ENCODE measurements at places on chromosomes 7 and 10. TPM values are rescaled to one million over a fixed set of nuclear protein-coding genes. Genes with fewer than 3 reads are reported as not detected.

Gene IGFBP1
- total RNA-seq: not detected

Gene CREM
- total RNA-seq: 32.6 TPM

Gene OR2A7
- 10.8 TPM for total RNA-seq

Gene TFPI2
- total RNA-seq: 1.3 TPM

Gene PWWP2B
- total RNA-seq: 46.0 TPM

Gene DPY19L1
- 18.4 TPM for total RNA-seq

Gene LIPM
- total RNA-seq: not detected

Gene ZNRF2
- 23.6 TPM for total RNA-seq

GRCh38 chr10:108392286-108392685, 1227.8 kb upstream of the SORCS1 start:
- DNase-seq: no peak

DNA sequence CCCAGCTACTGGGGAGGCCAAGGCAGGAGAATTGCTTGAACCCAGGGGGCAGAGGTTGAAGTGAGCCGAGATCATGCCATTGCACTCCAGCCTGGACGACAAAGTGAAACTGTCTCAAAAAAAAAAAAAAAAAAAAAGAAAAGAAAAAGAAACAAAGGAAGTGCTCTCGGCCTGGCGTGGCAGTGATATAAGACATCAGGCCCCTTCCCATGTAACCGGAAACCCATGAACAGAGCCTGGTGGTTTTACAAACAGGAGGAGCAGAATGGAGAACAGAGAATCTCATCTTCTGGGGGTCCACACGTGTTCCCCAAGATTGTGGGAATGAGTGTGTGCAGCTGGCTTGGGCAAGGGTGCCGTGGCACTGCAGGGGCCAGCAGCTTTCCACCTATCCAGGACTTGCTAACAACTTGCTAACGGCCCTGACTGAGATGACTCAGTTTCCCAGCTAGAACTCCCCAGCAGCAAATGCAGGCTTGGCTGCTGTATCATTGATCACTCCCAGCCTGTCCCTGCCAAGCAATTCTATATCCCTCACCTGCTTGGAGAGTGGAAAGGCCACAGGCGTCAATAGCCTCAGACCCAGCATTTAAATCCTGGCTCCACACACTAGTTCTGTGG, 103.0 kb downstream of the COL26A1 start:
- no peak for DNase-seq

DNA sequence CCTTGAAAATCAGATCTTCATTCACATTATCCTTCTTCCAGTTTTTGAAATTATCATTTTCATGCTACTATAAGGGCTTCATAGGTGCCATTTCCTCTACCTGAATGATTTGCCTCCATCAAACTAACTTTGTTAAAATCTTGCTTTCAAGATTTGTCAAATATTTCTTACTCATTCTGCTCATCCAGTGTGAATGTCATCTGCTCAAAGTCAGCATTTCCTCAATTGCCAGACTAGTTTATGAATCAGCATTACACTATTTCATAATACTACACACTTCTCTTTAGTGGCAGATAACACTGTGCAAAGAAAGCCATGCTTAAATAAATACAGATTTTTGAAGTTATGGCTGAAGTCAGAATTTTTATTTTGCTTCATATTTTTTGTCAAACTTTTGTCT, 21.3 kb upstream of the LIPF start:
- DNase-seq: no peak

DNA sequence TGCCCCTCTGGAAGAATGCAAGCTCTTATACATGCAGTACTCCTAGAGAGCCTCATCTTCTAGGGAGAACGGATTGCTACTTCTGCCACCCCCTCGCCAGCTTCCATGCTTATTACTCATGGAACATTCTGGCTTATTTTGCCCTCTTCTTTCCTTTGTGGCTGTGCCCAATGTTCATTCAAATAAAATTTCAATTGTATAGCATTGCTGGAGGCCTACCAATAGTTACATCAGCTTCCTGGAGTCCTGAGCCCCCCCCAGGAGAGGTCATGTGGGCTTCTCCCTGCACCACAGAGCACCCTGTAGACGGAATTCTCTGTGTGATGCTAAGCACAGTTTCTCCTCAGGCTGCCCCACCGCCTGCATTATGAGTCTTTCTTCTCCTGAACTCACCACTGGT, 1094.0 kb downstream of the KCNMA1 start:
- DNase-seq: no peak

- peak; percentile 95 for DNase-seq
Measured at GRCh38 chr10:119080521-119081259, at the start of gene EIF3A. EIF3A (minus strand) TSS chr10:119080817; CDS start chr10:119080676, 141 bp downstream.

DNA sequence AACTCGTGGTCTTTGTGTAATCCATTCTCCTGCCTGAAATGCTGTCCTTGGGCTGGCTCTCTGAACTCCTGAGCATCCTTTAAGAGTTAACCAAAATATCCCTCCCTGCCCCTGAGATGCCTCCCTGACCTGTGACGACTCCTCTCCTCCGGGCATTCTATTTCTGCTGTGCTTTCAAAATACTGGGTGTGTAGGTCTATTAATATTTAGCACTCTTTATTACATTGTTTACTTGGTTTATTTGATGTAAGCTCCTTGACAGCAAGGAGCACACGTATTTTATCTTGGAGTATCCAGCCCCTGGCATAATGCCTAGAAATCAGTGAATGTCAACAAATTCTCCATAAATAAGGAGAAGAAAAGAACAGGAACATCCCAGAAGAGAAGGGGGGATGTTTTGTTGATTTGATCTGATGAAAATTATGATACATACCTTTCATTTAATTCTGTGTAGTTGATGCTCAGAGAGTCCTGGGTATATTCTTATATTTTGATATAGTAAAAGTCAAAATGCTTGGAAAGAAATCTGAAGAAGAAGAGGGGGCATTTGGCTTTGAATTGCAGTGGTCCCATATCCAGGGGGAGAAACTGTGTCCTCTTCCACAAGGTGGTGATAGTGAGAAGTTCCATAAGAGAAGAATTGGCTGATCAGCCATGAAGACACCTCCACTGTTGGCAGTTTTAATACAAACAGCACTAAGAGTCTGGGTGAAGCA, 107.7 kb upstream of the MPP7 start:
- DNase-seq: no peak

DNA sequence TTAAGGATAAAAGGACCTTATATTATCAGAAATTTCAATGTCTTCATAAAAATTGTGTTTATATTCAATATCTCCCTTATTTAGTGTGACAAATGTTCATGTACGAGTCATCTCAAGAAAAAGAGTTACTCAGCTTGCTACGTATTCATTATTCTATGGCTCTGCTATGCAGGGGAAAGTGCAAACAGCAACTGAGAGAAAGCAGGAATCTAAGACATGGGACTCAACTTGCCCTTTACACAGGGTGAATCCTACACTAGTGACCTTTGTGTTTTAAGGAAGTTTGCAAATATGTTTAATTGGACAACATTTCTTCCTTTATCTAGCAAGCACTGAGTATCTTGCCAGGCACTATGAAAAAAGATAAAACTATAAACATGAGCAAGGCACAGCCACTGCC, 104.7 kb downstream of the NPSR1 start:
- DNase-seq: no peak

DNA sequence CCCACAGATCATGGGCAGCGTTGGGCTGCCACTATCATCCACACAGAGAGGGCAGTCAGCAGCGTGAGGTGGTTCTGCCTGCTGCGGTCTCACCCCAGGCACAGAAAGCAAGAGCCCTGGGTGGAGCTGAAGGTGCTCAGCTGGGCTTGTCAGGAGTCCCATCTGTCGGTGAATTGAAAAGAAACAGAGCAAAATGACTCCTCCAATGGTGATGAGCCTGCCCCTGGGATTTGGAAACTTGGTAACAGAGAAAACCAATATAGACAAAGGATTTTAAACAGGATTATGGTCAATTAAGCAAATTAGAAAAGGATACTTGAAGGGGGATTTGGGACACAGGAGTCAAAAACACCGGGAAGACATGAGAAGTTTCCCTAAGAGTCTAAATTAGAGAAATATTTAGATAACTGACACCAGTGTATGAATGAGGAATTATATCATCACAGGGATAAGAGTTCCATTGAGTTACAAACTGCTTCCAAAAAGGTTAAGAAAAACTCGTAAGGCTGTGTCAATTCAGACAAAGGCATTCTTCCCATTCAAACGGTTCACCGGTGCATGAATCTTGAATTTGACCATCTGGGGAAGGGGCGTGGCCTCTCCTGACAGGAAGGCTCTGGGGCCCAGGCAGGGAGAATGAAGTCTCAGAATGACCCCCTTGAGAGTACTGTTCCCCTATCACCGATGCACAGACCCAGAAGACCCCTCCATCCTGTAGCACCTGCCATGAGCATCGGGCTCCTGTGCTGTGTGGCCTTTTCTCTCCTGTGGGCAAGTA, 70.0 kb upstream of the PRSS58 start:
- no peak for DNase-seq

DNA sequence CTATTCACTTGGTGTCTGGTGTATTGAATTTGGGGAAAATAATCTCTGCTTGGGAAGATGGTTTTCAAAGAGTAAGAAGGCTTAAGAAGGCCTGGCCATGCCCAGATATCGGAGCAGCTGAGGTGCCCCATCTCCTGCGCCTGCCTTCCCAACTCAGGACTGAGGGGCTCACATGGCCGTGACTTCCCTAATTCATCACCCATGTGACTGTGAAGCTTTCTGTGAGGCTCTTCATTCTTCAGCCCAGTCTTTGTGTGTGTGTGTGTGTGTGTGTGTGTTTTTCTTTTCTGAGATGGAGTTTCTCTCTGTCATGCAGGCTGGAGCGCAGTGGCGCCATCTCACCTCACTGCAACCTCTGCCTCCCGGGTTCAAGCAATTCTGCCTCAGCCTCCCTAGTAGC, 53.2 kb downstream of the PROSER2 start:
- DNase-seq: no peak

GRCh38 chr10:47346581-47347302, 1.4 kb upstream of the RBP3 start:
- no peak for DNase-seq

- no peak for DNase-seq
Measured at GRCh38 chr10:101052285-101052684, 9.5 kb upstream of the KAZALD1 start.

- no peak for DNase-seq
Measured at GRCh38 chr10:104835422-104835821, 194.3 kb downstream of the SORCS3 start.

- DNase-seq: no peak
Measured at GRCh38 chr10:1594372-1595241, 142.7 kb downstream of the ADARB2 start.

DNA sequence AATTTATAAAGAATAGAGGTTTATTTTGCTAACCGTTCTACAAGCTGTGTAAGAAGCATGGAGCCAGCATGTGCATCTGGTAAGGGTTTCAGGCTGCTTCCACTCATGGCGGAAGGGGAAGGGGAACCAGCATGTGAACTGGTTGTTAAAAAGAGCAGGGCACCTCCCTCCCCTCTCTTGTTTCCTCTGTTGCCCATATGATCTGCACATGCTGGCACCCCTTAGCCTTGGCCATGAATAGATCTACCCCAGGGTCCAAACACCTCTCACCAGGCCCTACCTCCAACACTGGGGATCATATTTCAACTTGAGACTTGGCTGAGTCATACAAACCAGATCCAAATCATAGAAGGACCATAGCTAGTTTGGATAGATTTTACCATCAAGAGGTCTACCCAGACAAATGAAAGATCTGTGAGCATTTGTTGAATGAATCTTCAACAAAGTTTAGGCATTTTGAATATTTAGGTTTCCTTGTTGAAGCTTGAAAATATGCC, 36.0 kb upstream of the NRP1 start:
- DNase-seq: no peak

DNA sequence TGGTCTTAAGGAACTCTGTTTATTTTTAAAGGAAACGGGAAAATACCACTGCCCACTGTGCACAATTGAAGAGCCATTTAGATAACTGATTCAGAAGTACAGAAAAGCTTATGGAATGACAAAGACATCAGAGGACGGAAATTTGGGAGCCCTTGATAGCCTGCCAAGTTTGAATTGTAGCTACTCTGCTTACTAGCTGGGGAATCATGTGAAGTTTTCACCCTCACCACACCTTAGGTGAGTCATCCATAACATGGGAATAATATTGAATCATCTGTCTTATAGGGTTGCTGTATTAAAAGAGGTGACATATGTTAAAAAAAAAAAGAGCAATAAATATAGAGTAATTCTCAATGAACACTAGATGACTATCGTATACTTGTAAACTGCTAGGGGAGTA, 1104.2 kb downstream of the GATA3 start:
- DNase-seq: no peak

- no peak for DNase-seq
Measured at GRCh38 chr10:102109166-102110116, 10.7 kb downstream of the LDB1 start.

All from ureter (tissue), 1 donor.